ENCODE measurements at places on chromosomes 6 and 20.

- DNase-seq: no peak
Measured at GRCh38 chr6:154768280-154768679, 35.1 kb downstream of the SCAF8 start.

DNA sequence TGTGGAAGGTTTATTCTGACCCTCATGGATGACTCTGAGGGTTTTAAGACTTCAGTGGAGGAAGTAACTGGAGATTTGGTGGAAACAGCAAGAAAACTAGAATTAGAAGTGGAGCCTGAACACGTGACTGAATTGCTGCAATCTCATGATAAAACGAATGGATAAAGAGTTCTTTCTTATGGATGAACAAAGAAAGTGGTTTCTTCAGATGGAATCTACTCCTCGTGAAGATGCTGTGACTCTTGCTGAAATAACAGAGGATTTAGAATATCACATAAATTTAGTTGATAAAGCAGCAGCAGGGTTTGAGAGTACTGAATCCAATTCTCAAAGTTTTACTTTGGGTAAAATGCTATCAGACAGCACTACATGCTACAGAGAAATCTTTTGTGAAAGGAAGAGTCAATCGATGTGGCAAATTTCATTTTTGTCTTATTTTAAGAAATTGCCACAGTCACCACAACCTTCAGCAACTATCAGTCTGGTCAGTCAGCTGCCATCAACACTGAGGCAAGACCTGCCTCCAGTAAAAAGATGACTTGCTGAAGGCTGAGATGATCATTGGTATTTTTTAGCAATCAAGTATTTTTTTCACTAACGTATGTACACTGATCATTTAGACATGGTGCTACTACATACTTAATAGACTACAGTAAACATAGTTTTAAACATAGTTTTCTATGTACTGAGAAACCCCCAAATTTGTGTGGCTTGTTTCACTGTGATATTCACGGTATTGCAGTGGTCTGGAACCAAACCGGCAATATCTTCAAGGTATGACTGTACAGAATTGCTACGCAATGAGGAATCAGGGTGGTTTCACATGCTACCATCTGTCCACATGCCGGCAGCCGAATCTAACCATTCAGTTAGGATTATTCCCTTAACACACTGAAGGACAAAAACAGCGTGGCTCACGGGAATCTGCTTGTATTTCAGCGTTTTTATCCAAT is 149.0 kb downstream of the MYB start:
- no peak for DNase-seq

GRCh38 chr6:111870742-111871064 is 2.5 kb downstream of the FYN start:
- no peak for DNase-seq

GRCh38 chr20:25207960-25208534 is 12.5 kb downstream of the ENTPD6 start:
- no peak for DNase-seq

GRCh38 chr6:135577059-135577538 is 79.6 kb upstream of the AHI1 start:
- DNase-seq: no peak

GRCh38 chr20:1912646-1913045 is 17.4 kb downstream of the SIRPA start:
- no peak for DNase-seq

DNA sequence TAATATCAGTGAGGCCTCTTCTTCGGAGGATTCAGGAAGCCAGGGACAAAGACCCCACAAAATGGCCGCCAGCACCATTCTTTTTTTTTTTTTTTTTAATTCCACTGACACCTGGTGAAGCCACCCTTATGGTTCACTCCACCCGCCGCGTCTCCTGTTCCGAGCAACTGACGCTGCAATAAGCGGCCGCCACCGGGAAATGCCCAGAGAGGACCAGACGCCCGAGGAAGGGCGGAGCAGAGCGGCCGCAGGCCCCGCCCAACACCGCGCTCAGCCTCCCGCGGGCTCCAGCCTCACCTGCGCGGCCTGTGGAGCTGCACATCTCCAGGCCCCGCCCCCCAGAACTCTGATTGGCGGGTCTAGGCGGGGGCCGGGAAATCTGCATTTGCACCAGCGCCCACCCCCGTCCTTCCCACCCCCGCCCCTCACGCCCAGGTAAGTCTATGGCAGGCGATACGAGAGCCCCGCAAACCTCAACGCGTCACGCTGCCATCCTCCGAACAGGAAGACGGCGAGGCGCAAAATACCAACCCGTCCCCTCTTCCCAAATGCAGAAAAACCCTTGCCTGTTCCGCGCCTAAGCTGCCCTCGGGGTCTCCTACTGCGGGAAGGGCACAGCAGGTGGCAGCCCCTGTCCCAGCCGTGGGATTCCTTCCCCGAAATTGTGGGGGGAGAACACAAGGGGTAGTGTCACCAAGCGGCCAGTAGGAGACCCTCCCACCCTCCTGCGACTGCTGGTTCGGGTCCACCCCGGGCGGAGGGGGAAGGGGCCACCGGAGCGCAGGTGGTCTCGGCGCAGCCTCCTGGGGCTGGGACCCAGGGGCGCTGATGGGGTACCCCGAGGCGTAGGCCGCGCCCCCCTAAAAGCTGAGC is 960 bp downstream of the ATP9A start:
- DNase-seq: no peak

Measured in inflammatory macrophage treated with lipopolysaccharide for 1 hour (primary cell).